ENCODE measurements at places on chromosomes 13 and 19.
A peak's percentile ranks its signal among the peaks of the same experiment; 100 is the strongest.

DNA sequence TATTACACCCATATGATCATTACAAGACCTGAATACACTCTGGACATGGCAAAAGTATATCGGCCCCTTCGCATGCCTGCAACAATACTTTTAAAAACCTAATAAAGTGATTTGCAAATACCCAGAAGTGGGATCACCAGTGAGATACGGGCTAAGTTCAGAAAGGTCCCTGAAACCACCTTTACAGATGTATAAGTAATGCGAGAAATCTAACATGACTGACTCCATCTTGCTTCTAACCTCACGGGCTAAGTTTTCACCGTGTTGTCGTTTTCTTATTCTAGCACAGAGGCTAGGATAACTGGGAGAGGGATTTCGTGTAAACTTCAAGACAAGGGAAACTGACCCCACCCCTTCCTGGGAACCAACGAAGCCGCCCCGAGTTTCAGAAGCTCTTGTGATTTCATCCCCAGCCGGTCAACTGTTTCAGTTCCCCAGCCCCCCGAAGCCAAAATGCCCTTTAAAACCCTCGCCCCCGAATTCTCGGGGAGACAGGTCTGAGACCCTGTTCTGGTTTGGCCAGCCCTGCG, 703 bp downstream of the NEK3 start:
- DNase-seq: no peak

DNA sequence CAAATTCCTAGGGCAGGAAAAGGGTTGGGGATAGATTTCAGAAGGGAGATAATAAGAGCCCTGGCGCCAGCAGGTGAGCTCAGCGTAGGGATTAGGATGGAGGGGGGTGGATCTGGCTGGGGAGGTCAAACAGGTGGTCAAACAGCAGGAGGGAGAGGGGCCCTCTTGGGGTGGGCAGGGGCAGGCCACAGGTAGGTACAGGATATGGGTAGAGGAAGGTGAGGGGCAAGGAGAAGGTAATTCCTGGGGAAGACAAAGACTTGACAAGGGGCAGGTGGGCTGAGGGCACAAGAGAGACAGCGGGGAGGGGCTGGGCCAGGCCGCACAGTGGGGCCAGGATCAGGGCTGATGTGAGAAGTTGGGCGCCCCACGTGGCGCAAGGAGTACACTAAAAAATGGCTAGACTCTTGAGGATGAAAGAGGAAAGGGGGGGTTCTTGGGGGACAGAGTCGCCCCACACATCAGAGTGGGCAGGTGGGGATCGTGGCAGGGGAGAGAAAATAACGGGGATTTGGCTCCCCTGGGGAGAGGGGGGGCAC, 713 bp downstream of the KRI1 start:
- peak; percentile 47 for DNase-seq

- DNase-seq: no peak
These were observed 24.9 kb upstream of the MEDAG start for GRCh38 chr13:30881191-30881651.

GRCh38 chr13:111879719-111880118, 187.2 kb upstream of the SOX1 start:
- DNase-seq: no peak

GRCh38 chr13:28137596-28137995, 749 bp upstream of the PAN3 start:
- DNase-seq: peak; percentile 81

- no peak for DNase-seq
These were observed 600 bp downstream of the UBE2S start for GRCh38 chr19:55406826-55407549.

GRCh38 chr13:100887729-100888151, 213.1 kb upstream of the TMTC4 start:
- DNase-seq: no peak

DNA sequence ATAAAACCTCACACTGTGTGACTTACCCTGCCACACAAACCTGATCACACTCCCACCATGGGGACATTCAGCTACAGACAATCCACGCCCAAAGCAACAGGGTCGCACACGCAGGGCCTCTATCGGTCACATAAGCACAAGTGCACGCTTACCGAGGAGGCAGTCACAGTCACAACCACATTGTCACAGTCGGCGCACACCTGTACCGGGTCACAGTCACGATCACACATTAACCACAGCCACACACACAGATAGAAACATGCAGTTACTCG, 579 bp downstream of the ZNF566 start:
- no peak for DNase-seq

DNA sequence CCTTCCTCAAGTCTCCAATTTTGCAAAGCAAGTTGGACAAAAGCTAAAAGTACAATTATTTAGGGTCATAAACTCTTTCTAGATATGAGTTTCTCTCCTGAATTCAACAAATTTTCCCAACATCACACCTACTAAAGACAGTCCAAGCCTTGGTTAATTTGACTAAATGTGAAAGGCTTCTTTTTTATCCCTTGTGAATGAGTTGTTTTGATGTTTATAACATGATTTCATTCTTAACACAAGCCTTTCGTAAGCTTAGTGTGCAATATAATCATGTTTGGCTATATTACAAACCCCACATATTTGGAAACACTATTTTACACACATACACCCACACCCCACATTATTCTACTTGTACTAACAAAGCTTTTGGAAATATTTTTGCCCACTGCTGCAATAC, 57.3 kb downstream of the ZC3H13 start:
- no peak for DNase-seq

GRCh38 chr13:46360604-46361003, 26.4 kb downstream of the RUBCNL start:
- no peak for DNase-seq

- DNase-seq: no peak
These were observed 11.3 kb downstream of the CEACAM21 start for GRCh38 chr19:41587101-41587837.

- DNase-seq: peak; percentile 10
These were observed 10.1 kb downstream of the FUZ start for GRCh38 chr19:49802836-49803528.

DNA sequence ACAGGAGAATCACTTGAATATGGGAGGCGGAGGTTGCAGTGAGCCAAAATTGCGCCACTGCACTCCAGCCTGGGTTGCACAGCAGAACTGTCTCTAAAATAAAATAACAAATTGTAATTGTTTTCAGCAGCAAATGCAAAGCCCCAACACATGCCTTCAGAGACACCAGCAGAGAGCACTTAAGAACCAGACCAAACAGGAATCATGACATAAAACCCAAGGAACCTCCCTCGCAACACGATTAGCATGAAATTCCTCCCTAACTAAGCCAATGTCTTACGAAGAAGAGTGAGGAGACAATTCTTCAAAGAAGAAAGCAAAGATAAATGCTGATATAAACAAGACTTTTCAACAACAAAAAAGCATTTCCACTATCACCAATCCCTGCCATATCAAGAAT, 40.1 kb downstream of the PSPC1 start:
- DNase-seq: no peak

DNA sequence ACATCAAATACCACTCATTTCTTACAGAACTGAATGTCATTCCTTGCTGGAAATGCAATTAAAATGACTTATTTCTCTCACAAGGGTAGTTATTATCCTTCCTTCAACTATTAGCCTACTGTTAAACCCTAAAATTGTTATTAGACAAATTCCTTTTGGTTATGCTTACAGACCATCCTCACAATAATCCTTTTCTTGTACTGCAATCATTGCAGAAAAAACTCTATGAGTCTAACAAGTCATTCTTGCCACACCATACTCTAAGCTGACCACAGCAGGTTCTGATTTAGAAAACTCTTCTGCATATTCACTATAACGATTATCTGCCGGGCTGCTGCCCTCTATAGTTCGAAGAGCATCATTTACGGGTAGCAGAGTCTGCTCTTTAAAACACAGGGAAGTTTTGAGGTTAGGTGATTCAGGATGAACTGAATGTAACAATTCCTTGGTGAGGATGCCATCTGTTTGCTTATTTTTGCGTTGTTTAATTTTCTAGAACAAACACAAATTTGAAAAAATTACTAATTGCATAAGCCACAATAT, 38.2 kb downstream of the MTMR6 start:
- peak; percentile 2 for DNase-seq

- DNase-seq: no peak
These were observed 7.0 kb upstream of the LRP3 start for GRCh38 chr19:33187183-33187540.

Measured in NCI-H2081 (cell line).